ENCODE measurements at places on chromosomes 4 and X.

- DNase-seq = no peak
These were observed 57.7 kb upstream of the VEGFC start for GRCh38 chr4:176850436-176850835.

- DNase-seq = peak; percentile 83
These were observed 26.4 kb downstream of the TIGD2 start for GRCh38 chr4:89137695-89138094.

GRCh38 chr4:11471618-11472017 lies 42.9 kb upstream of the HS3ST1 start:
- DNase-seq = no peak

DNA sequence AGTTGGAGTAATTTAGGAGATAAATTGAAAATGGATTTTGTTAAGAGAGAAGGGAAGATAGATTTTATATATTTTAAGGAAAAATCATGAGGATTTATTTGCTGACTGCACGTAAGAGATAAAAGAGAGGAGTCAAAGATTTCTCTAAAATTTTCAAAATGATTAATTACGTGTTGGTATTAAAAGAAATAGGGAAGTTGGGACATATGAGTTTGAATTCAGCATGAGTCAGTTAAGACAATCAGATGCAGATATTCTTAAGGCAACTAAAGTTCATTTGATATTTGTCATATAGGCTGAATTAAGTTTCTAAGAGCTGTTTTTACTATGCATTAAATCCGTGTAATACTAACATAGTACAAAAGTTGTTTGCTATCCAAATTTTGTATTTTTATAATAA lies 46.9 kb downstream of the TET2 start:
- no peak for DNase-seq

DNA sequence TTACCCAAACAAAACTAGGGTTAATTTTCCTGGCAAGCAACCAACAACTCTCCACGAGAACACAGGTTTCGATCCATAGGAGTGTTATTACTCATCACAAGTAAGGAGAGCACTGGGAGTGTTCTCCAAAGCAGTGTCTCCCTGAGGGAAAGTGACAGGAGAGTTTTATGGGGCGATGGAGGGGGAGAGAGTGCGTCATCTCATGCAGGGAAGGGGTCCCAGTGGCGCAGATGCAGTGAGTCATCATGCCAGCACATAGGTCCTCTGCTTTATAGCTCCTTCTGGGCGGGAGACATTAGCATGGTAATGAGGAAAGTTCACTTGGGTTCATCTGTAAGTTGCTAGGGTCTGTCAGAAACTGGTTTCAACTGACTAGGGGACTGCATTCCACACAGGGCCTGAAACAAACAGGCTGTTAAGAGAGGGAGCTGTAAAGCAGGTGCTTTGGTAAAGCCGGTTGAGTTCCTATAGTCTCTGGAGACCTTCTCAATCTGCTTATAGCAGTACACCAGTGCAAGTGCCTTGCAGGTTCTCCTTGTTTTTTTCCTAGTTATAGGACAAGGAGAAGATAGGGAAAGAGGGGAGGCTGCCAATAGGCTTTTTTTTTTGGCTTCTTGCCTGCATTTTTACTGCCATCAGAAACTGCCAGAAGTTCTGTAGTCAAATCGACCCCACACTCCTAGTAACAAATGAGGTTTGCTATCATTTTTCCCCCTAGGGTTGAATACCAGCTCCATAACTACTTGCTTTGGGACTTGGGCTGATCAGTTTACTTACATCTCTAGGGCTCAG lies 12.8 kb upstream of the BOD1L1 start:
- peak; percentile 97 for DNase-seq

DNA sequence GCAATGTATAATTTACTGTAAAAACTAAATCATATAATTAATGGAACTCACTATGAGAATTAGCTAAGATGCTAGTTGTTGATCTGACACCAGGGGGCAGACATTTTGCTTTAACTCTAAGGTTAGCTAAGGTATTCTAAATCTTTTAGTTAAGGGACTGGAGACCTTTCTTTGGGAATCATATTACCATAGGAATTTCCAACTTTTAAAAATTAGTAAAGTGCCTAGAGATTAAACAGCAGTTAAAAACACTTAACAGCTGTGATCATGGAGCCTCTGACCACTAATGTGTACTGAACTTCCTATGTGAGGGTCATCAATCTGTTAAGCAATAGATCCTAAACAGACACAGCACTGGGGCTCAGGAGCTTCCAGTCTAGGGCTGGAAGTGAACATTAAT lies 226.6 kb downstream of the NSUN7 start:
- DNase-seq = no peak

GRCh38 chrX:107628662-107629539 lies 591 bp downstream of the PRPS1 start:
- peak; percentile 64 for DNase-seq
